ENCODE measurements at places on chromosomes 16 and 17. TPM values are rescaled to one million over a fixed set of nuclear protein-coding genes. Genes with fewer than 3 reads are reported as not detected.

- H3K27me3 ChIP-seq = no peaks in the 10 kb centered on the region
- no peak for DNase-seq
- H3K36me3 ChIP-seq = no peaks in the 10 kb centered on the region
- no peak overlapping the region for H3K27ac ChIP-seq
- H3K4me3 ChIP-seq = no peak overlapping the region
Observed at GRCh38 chr17:69743091-69743490, 328.6 kb downstream of the MAP2K6 start.

SAMD14 gene
- not detected for total RNA-seq

DNA sequence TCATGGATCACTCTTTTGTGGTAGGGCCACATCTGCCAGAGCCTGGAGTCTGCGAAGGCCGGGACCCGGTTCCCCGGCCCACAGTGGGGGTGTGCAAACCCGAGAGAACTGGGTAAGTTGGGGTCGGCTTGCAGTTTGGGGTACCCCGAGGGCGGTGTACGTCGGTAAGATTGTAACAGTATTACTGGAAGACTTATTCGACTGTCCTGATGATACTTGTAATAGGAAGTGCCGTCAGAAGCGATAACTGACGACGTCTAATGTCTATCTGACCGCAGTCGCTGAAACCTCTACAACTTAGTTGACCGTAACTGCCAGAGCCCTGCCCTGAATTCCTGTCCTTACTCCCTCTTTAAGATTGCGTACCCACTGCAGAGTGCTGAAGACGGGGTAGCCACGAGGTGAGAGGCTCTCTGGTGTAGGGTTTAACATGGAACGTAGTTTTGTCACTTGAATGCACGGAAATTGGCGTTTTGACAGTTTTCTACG lies 24.0 kb downstream of the TRPV2 start:
- H3K4me1 ChIP-seq = peaks cover 53% of the 10 kb centered on the region
- no peaks in the 10 kb centered on the region for H3K27me3 ChIP-seq
- peak overlapping the region; percentile 99 for H3K4me3 ChIP-seq
- H3K36me3 ChIP-seq = peaks cover 36% of the 10 kb centered on the region

- peaks cover 11% of the 10 kb centered on the region for H3K36me3 ChIP-seq
- H3K4me1 ChIP-seq = peaks cover 40% of the 10 kb centered on the region
- peak overlapping the region; percentile 72 for H3K27ac ChIP-seq
- no peaks in the 10 kb centered on the region for H3K27me3 ChIP-seq
- peak overlapping the region; percentile 50 for H3K4me3 ChIP-seq
Observed at GRCh38 chr17:29140051-29140621, 40.1 kb downstream of the MYO18A start.

GRCh38 chr17:48997103-48997826 lies at the start of gene IGF2BP1:
Gene IGF2BP1 (plus strand): TSS chr17:48997385. CDS start chr17:48997746, 361 bp downstream.
- H3K27me3 ChIP-seq = peaks cover 100% of the 10 kb centered on the region
- no peak within 1 kb of the TSS for H3K27ac ChIP-seq
- no peak for DNase-seq
- H3K36me3 ChIP-seq = no peaks in the 10 kb centered on the region
- peaks cover 21% of the 10 kb centered on the region for H3K4me1 ChIP-seq

DNA sequence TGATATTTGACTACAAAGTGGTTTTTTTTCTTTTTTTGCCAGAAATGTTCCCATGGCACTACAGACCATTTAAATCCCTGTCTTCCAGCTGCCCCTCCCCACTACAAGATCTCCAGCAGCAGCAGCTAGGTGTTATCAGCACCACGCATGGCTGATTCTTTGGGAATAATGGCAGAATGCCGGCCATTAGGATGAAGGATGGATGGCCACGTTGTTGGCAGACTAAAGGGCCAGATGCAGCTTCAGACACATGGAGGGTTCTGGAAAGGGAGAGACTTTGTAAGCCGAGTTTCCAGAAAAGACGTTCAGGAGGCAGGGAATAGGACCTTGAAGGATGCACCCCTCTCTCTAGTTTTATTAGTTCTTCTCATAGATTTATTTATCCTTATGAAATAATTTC lies 10.3 kb upstream of the MED9 start:
- H3K4me1 ChIP-seq = no peaks in the 10 kb centered on the region
- no peaks in the 10 kb centered on the region for H3K27me3 ChIP-seq
- H3K4me3 ChIP-seq = no peak overlapping the region
- DNase-seq = no peak
- H3K36me3 ChIP-seq = no peaks in the 10 kb centered on the region
- H3K27ac ChIP-seq = no peak overlapping the region
